ENCODE measurements at places on chromosomes 6 and 20.

GRCh38 chr6:168666170-168666569 lies 225.2 kb downstream of the SMOC2 start:
- no peak for DNase-seq

DNA sequence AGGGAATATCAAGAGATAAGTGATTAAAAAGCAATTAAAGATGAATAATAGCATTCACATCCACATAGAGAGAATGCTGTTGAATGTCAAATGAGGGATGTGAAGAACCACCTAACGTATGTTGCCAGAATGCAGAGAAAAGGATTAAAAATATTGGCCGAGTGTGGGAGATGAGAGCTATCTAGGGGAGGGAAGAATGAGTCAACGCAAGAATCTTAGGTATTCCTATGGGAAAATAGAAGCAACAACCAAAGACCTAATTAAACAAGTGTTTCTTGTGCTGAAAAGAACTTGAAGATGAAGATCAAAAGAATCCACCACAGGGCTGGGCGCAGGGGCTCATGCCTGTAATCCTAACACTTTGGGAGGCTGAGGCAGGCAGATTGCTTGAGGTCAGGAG lies 12.2 kb upstream of the RSPH3 start:
- no peak for DNase-seq

DNA sequence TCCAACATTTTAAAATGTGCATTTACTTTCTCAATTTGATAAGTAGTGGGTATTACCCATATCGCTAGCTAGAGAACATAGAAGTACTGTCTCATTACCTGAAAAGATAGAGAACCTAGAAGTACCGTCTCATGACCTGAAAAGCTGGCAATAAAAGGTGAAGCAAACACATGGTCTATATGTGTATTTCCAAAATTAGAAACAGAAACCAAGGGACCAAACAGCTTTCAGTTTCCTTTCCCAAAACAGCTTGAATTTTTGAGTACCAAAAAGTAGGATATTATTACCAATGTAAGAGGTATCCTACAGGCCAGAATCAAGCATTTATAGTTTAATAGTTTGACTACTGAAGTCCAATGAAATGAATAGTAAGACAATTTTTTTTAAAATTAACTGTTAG lies 77.2 kb downstream of the KIF13A start:
- DNase-seq = no peak

- DNase-seq = no peak
Measured at GRCh38 chr20:23225407-23226060, 125.1 kb upstream of the NXT1 start.

DNA sequence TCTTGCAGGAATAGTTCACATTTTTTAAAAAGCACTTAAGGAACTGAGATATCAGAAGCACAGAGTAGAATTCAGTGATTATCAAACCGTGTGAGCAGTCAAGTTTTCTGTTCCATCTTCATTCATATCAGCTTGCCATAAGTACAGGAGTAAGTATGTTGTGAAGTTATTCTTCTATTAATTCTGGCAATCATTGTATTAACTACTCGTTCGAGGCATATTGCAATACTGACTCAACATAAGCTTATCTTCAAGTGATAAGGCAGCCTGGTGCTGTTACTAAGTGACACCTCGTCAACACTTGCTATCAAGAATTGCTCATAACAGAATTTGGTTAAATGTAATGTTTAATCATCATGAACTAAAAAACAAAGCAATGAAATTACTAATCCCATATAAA lies 75.7 kb upstream of the SNX9 start:
- no peak for DNase-seq

DNA sequence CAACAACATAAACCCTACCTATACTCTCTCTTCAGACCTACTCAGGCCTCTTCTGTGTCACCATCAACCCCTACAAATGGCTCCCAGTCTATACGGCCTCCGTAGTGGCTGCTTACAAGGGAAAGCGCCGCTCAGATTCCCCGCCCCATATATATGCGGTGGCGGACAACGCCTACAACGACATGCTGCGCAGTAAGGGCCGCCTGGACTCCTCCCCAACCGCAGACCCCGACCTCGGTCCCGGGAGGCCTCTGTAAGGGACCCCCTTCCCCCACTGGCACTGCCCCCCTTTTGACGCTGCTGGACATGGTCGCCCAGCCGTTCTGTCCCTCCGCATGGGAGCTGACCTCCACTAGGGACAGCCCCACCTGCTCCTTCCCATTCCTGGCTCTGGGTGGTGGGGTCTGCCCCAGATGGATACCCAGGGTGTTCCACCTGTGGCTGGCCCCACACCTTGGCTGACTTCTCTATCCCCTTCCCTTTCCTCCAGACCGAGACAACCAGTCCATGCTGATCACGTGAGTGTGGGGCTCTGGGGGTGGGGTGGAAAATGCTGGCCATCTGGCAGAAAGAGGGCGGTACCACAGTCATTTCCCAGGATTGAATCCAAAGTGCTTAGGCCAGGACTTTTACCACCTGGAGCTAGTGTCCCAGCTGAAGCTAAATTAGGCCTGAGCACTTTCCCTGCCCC lies 25.0 kb downstream of the MYH7B start:
- no peak for DNase-seq

GRCh38 chr6:44265007-44265721 lies at the start of gene NFKBIE:
Gene NFKBIE, minus strand, starts transcription at chr6:44265551. Its CDS starts 205 bp downstream, at chr6:44265346.
- DNase-seq = peak; percentile 68

- no peak for DNase-seq
Measured at GRCh38 chr20:3473944-3474343, 3.1 kb downstream of the ATRN start.

- DNase-seq = no peak
Measured at GRCh38 chr6:13528777-13529343, 41.5 kb upstream of the GFOD1 start.

DNA sequence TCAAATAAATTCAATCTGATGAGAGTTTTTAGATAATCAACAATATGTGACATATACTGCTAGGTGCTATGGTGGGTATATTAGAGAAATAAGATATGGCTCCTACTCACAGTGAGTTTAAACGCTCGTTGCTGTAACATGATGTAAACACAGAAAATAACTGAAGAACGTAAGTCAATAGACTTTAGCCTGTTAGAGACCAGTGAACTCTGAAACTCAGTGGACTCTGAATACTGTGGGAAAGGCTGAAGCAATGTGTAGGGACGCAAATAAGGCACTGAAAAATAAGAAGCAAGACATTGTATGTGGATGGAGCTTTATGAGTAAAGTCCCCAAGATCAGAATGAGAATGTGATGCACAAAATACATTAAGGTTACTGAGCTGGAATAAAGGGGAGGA lies 431.6 kb downstream of the TFAP2B start:
- no peak for DNase-seq

- no peak for DNase-seq
Measured at GRCh38 chr6:109236115-109237076, 141.1 kb downstream of the CEP57L1 start.

DNA sequence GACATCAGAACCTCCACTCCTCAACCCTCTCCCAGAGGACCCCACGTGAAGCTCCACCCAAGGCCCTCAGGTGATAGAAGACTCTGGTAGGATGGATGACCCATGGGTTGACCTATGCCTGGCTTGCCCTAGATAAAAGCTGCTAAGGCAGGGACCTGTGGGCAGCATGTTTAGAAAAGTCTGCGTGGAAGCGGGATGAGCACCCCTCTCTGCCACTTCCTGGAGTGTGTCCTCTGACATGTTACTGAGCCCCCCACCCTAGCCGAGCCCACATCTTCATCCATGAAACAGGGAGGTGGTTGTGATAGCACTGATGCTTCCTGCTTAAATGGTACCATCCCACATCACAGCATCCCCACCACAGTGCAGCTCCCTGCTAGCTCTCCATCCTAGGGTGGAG lies 21.8 kb downstream of the MOCS1 start:
- no peak for DNase-seq

GRCh38 chr6:12090714-12091113 lies 78.6 kb downstream of the HIVEP1 start:
- DNase-seq = no peak

GRCh38 chr6:75504465-75505222 lies 11.0 kb upstream of the FILIP1 start:
- no peak for DNase-seq

- no peak for DNase-seq
Measured at GRCh38 chr6:45450831-45451230, 73.1 kb upstream of the SUPT3H start.

GRCh38 chr6:118101220-118101619 lies 194.2 kb downstream of the SLC35F1 start:
- DNase-seq = no peak

- no peak for DNase-seq
Measured at GRCh38 chr20:35432430-35432735, 5.6 kb downstream of the GDF5 start.

DNA sequence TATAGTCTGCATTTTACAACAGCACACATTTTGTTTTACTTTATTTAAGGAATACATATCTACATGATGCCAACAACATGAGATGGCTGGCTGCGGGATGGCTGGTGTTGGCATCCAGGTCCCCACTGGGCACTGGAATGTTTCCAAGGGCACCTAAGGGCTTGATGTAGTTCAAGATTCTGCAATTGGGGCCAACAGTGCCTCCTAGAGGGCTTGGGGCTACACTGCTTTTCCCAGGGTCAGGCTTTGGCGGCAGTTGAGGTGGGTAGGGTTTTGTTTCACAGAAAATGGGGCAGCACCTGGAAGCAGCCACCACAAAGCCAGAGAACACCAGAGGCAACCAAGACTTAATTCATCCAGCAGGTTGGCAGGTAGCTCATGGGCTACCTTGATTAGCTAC lies 202.2 kb upstream of the PRND start:
- DNase-seq = no peak

DNA sequence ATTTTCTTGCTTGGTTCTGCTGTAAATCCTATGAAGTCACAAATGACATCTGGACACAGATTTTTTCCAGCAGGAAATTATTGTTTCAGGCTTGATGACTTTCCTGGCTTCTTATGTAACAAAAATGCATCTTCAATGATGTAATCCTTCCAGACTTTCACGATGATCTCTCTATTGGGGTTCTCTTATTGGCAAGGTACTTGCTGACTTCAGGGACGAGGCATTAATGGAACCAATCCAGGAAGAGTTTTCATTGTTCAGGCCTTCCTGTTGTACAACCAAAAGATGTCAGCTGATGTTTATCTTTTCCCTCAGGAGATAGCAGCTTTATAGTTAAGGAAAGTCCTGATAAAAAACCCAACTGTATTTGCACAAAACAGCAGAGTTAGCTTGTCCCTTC lies 118.5 kb upstream of the MMS22L start:
- no peak for DNase-seq

- no peak for DNase-seq
Measured at GRCh38 chr6:7236306-7237209, 76.4 kb downstream of the SSR1 start.

DNA sequence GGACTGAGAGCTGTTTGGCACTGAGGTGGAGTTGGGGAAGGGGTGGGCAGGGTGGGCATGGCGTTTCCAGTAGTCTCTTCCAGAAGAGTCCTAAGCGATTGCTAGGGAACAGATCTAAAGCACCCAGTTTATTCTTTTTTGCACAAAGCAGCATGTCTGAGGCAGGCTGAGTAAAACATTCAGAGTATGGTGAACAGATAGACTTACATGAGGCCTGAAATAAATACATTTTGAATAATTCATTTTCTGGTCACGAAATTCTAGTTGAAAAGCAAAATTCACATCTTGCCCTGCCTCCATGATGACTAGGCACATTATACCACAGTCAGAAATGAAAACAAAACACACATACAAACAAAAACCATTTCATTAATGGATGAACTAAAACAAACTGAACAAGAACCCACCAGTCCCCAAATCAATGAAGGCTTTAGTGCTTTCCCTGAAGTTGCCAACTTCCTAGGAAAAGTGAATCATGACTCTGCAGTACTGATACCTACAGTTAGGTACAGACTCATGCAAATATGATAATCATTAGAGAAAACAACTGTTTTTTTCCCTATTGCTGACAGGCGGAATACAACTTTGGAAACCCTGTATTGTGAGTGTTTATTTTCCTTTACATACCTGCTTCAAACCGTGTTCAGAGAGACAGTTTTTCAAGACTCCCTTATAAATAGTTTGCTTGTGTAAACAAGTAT lies 702.9 kb upstream of the POU3F2 start:
- DNase-seq = no peak

- DNase-seq = no peak
Measured at GRCh38 chr6:170253910-170254269, 37.0 kb downstream of the DLL1 start.

DNA sequence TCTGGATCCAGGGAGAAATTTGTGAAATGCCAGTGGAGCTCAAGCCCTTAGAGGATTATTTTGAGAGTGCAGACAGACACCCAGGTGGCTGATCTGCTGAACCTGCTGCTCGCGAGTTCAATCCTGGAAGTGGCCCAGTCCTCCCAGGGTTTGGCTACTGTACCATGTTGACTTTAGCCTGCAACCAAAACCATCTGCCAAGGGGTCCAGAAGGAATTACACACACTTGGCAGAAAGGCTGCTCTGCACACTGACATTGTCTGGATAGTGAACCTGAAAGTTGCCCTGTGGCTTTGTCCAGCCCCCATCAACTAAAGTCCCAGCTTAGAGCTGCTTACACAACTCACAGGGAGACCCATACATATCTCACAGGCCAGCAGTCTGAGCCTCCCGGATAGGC lies 21.6 kb upstream of the PI3 start:
- no peak for DNase-seq

DNA sequence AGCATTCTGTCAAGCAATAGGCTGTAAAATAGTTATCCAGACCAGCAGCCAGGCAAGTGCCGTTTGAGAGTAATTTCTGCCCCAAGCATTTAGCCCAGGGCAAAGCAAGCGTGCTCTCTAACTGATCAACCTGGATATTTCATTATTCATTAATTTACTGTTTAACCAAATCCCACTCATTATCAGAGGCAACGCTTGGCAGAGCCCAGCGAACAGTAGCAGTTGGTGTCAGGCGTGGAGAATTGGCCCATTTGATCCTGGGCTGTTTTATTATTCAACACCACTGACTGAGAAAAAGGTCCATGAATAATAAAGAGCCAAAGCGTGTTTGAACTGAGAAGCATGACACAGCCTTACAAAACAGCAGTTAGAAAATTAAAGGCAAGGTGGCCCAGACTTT lies 35.3 kb downstream of the TFAP2B start:
- DNase-seq = no peak

DNA sequence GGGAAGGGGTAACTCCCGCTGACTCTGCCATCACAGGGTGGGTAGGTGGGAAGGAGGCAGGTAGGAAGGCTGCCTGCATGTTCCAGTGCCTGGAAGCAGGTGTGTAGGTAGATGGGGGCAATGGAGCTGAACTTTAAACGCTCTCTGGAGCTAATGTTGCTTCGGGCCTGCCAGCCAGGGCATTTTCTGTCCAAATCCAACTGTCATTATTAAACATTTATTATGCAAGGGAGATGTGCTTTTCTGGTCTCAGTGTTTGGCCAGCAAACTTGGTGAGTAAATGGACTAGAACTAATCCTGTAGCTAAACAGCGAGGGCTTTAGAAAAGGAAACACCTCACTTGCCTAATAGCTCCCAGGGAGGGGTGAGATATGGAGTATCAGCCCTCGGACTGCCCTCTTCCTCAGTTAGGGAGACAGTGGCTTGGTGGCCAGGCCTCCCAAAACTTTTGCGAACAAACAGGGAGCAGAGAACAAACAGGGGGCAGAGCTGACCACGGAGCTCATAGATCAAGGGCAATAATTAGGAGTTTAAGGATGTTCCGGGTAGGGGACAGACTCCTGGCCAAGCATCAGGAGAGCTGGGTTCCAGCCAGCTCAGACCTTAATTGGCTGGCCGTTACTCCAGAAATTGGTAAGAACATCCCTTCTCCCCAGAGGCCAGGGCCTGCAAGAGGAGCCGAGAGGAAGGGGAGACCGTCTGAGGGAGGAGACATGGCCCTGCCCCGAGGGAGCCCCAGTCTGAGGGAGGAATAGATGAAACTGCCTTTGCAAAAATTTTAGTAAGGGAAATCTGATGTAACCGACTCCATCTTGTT lies 131.1 kb downstream of the VEGFA start:
- DNase-seq = no peak

Data from foreskin melanocyte (primary cell).